ENCODE measurements at places on chromosomes 3 and 15.
A peak's percentile ranks its signal among the peaks of the same experiment; 100 is the strongest.

- DNase-seq = no peak
These were observed 23.5 kb downstream of the MYO5A start for GRCh38 chr15:52505151-52505550.

DNA sequence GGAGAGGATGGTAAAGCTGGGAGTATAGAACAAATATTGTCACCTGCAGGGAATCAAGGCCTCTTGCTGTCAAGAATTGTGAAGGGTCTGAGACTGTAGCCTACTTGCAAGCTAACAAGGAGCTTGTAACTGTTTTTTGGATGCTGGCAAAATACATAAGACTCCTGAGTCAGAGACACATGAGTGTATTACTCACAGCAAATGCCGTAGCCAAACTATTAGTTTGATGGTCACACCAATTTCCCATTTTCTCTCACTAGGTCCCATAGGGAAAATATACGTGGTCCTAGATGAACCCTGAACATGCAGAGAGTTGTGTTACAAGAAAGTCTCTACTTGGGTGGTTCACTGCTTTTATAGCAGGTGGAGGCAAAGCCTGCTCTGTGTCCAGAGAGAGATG is 44.7 kb upstream of the LIPC start:
- no peak for DNase-seq

DNA sequence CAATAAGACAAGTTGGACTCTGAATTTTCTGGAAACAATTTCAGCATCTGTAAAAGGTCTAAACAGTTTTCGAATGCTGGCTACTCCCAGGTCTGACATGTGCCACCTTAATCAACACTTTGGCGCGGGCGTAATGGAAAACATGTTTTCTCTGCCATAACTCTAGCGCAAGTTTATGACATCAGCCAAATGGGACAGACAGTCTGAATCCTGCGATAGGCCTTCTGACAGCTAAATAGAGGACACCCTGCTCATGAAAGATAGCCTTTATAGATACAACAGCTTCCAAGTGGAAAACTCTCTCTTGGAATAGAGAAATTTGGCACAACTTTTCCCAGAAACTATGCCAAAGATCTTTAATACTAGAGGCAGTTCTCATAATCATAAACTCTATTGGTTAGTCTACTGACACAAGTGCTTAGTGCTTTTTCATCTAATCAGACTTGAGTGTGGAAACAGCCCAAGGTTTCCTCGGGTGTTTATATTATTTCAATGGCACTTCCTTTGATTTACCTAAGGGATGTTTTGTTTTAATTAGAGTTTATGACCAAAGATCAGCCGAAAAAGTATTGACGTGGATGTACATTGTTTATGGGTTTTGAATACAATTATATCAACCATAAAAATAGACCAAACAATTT is 120.1 kb upstream of the DPH6 start:
- DNase-seq = no peak

GRCh38 chr3:147119989-147120388 is 286.4 kb downstream of the ZIC4 start:
- DNase-seq = no peak

GRCh38 chr15:80461356-80462095 is 57.3 kb downstream of the ARNT2 start:
- no peak for DNase-seq

DNA sequence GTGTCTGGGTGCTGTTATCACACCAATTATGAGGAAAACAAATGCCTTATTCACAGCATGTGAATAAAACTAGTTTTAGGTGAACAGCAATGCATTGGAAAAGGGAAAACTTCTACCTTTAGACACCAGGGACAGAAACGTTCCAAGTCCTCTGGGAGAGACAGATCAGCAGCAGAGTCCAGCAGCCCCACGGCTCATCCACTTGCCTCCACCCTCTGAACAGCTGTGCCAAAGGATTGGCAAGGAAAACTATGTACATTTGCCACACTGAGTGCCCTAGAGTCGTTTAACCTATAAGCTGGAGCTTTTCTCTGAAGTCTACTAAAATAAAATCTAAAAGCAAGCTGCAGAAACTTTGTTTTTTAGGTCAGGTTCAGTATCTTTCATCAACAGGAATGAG is 107.7 kb upstream of the EIF1B start:
- DNase-seq = no peak

DNA sequence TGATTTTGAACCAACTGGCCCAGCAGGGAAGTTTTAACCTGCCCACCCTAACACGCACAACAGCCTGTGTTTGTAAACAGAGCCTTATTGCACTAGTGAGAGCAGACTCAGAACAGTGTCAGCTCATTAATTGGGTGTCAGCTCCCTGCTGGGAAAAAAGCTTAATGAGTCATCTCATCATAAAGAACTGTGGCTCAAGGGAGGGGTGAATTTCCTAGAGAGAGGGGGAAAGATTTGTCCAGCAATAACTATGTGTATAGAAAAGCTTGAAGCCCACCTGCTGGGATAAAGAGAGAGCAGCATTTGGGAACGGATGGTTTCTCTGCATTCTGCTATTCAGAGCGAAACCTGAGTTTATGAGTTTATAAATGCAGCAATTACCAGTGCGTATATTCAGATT is 48.9 kb upstream of the GMNC start:
- DNase-seq = no peak

GRCh38 chr15:25486051-25486450 is 47.2 kb upstream of the UBE3A start:
- no peak for DNase-seq

- no peak for DNase-seq
These were observed 21.0 kb downstream of the THSD4 start for GRCh38 chr15:71136159-71136783.

- DNase-seq = no peak
These were observed 30.8 kb upstream of the MASP1 start for GRCh38 chr3:187322291-187322690.

GRCh38 chr3:113585720-113586119 is 53.4 kb downstream of the SIDT1 start:
- DNase-seq = no peak

DNA sequence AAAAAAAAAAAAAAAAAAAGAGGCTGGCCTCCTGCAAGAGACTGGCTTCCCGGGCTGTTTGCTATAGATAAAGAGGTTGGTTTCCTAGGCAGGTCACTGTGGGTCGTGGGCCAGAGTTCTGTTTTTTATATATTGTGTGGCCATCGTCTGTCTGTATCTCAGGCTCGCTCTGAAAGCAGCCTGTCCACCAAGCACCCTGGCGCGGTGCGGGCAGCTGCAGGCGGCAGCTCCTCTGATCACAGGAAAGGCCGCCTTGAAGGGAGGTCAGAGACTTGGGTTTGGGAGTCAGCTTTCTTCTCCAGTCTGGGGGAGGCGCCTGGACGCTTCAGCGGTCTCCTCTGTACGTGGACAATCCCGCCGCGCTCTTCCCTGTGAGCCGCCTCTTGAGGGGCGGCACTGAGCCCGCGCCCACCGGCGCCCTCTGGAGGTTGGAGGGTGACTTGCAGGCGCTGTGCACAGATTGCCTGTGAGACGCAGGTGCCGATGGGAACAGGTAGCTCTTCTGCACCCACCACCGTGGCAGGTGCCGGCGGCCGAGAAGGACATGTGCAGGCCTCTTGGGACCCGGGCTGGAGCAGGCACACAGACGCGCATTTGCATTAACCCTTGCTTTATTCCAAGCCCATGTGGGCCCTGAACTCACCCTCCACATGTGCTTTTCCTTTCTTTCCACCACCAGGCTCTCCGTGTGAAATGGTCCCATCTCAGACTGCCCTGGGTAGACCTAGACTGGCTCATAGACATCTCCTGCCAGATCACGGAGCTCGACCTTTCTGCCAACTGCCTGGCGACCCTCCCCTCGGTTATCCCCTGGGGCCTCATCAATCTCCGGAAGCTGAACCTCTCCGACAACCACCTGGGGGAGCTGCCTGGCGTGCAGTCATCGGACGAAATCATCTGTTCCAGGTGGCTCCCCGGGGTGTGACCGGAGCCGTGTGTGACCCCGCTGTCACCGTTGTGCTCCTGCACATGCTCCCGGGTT is 89.3 kb downstream of the LRRK1 start:
- peak; percentile 59 for DNase-seq

- DNase-seq = no peak
These were observed 9.7 kb downstream of the ADAMTS9 start for GRCh38 chr3:64677961-64678716.

- DNase-seq = no peak
These were observed 141.8 kb downstream of the EEFSEC start for GRCh38 chr3:128294999-128295468.

DNA sequence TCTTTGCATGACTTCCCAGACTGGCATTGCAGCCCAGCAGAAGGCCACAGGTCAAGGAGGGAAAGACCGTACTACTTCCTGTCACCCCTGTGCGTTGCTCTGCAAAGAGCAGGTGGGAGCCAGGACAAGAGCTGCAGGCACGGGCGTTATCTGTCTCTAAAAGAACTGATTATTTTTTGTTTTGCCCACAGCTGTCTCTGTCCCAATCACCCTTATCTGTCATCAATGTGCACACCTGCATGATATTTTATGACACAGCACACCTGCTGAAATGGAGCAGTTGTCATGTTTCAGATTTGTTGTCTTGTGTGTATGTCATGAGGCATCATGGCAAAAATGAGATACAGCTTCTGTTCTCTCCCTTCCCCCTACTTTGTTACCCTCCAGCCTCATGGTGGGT is 58.8 kb downstream of the SLCO3A1 start:
- no peak for DNase-seq

DNA sequence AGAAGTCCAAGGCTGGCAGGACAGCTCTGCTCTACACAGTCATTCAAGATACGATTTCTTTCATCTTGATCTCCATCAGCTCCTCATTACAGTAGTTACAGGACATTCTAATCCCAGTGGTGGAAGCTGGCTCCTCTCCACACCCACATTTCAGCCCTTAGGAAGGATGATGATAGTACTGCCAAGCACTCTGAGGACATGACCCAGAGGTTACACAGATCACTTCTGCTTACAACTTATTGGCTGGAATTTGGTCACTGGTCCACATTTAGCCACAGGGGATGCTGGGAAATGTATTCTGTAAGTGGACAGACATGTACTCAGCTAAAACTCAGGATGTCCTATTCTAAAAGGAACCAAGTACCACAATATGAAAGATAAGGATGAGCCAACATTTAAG is 77.1 kb downstream of the IQCH start:
- DNase-seq = no peak

- DNase-seq = no peak
These were observed 228.2 kb downstream of the TCF12 start for GRCh38 chr15:57146506-57147201.

- DNase-seq = no peak
These were observed 124.8 kb downstream of the CTNNB1 start for GRCh38 chr3:41324156-41324475.

DNA sequence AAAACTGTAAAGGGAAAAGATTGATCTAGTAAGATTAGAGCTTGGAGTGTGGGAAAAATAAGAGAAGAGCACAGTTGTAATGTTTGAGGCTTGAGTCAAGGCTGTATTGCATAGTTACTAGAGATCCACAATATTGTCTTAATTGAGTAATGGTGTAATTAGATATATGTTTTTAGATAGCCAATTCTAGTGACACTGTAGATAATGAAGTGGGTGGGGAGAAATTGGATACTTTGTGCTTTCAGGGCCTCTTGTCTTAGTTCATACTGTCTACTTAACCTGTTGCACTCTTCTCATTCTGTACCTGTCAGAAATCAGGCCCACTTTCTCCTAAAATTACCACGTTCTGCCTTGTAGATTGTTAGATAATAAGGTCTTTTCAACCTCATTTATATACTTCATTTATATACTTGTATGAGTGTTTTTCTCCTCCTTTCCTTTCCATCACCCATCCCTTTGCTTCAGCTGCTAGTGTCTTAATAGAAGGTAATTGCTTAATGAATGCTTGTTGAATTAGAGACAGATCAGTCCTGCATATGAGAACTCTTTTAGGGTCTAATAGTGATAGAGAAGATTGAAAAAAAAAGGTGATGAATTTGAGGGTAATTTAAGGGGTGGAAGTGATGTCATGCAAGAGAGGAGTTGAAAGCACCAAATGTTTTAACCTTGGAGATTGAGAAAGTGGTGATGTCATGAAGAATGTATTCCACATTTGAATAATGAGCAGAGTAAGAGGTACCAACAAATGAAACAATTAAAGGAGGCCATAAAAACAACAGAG is 32.0 kb downstream of the PIK3CA start:
- DNase-seq = no peak

DNA sequence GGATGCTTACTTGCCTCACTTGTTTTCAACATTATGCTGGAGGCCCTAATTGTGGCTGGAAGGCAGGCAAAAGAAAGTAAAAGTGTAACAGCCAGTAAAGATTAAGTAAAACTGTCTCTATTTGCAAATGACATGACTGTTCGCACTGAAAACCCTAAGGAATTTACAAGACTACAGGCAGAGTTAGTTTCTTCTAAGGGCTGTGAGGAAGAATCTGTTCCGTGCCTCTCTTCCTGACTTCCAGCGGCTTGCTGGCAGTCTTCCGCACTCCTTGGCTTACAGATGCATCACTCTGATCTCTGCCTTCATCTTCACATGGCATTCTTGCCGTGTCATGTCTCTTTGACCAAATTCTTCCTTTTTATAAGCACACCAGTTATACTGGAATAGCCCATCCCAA is 86.1 kb downstream of the DLG1 start:
- DNase-seq = no peak

DNA sequence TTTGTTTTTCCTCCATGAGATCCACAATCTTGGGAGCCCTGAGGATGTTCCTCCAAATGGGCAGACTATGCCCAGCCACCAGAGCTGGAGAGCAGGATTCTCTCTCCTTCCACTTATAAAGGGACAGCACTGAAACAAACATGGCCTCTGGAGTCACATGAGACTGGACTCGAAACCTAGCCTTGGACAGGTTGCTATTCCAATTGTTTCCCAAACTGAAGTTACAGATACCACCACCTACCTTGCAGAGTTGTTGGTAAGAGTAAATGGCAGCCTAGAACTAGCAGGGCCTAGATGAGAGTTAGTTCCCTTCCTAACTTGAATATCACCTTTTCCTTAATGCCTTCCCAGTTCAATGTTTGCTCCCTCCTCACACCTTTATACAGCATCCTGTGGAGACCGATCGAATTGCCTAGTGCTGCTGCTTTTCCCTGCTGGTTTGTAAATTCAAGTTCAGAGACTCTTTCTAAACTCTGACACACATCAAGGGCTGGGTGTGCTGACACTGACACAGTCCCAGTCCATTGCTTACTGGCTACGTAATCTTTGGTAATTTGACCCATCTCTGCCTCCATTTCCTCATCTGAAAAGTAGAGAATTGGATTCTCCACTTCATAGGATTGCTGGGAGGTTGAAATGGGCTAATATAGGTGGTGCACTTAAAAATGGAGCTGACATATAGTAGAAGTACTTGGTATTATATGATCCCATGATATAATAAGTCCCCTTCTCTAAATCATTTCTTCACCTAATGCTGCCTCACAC is 2.6 kb downstream of the IMP3 start:
- no peak for DNase-seq

- no peak for DNase-seq
These were observed 70.8 kb downstream of the SCN11A start for GRCh38 chr3:38980938-38981337.

DNA sequence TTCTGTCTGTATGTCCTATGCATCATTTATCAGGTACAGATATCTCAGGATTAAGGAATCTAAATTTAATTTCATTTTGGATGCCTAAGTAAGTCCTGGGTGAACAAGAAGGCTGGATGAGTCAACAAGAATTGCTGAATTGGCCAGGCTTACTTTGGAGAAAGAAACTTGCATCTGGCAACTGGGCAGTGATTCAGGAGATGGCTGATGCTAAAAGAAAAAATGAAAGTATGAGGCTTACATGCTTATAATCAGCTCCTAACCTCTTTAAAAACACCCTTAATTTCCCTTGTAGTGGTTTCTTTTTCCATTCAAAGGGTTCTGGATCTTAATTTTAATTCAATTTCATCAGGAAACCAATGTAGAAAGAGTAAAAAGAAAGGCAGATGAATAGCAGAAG is 228.8 kb upstream of the PEX5L start:
- no peak for DNase-seq

GRCh38 chr15:101502572-101503295 is 13.2 kb upstream of the PCSK6 start:
- no peak for DNase-seq

Data from stimulated activated CD4-positive, alpha-beta T cell treated with anti-CD3 and anti-CD28 coated beads, TNF-alpha, amount 100 ng/mL, for 1 hour (primary cell).